ENCODE measurements at places on chromosomes 6 and 20.

DNA sequence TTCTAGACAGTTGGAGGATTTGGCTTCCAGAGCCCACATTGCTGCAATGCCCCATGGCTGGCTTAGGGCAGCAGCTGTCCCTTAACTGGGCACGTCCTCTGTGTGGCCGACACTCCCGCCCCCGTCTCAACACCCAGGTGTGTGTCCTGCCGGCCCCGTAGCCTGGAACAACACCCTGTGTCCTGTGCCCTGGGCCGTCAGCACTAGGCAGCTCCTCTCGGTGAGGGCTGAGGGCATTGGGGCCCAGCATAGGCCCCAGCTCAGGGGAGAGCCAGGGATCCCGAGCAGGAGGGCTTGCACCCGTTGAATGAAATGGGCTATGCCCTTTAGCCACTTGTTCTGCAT, 121.0 kb downstream of the CDH4 start:
- no peak for DNase-seq

- no peak for DNase-seq
These were observed 67.8 kb upstream of the ADGRF4 start for GRCh38 chr6:47630587-47630986.

DNA sequence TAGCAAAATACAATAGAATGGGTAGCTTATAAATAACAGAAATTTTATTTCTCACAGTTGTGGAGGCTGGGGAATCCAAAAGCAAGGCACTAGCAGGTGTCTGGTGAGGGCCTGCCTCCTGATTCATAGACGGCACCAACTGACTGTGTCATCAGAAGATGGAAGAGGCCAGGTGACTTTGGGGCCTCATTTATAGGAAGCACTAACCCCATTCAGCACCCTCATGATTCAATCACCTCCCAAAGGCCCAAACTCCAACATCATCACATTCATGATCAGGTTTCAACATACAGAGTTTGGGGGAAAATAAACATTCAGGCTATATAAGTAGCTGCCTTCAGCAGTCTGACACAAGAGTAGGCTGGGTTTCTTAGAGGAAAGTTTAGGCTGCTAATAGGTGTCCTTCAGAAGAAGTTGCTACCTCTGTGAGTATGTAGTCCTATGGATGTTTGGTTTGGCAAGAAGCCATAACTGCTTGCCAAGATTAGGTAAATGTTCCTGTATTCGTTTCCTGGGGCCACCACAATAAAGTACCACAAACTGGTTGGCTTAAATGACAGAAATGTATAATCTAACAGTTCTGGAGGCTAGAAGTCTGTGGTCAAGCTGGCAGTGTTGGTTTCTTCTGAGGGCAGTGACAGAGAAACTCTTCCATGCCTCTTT, 48.8 kb downstream of the NT5E start:
- DNase-seq = no peak

- peak; percentile 46 for DNase-seq
These were observed 590 bp downstream of the SLCO4A1 start for GRCh38 chr20:62642666-62643520.

DNA sequence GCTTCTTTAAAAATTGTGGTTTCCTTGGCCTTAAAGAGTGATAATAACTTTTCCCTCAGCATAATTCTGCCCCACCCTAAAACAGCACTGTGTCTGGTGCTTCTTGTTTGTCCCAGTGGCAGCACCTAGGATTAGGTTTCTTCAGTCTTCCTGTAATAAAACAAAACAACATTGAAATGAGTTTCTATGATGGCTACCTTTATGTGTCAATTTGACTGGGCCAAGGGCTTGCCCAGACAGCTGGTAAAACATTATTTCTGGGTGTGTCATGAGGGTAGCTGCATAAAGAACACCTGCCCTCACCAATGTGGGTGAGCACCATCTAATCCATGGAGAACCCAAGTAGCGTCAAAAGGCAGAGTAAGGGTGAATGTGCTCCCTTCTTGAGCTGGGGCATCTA, 117.8 kb downstream of the QRSL1 start:
- DNase-seq = no peak

GRCh38 chr6:80145921-80146320, 39.5 kb downstream of the BCKDHB start:
- no peak for DNase-seq

- DNase-seq = no peak
These were observed 3.0 kb upstream of the TMEM14C start for GRCh38 chr6:10719964-10720264.

GRCh38 chr6:109139109-109139508, 43.8 kb downstream of the CEP57L1 start:
- DNase-seq = no peak

DNA sequence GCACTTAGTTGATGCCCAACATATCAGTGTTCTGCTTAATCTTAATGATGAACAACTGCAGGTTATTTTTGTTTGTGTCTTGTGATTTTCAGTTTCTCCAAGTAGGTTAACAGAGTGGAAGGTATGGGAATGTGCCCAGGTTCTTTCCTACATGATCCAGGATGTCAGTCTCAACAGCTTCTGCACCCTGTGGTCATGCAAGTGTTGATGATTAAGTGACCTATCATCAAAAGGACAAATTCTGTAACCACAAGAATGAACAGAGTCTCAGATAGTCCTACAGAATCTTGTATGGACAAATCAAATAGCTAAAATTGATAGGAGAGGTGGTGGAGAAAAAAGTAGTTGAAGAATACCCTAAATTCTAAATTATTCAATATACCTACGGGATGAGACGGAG, 26.1 kb downstream of the MAN1A1 start:
- no peak for DNase-seq

- DNase-seq = no peak
These were observed 101.8 kb downstream of the KLHL32 start for GRCh38 chr6:97026298-97026697.

- DNase-seq = no peak
These were observed 34.8 kb upstream of the KIF25 start for GRCh38 chr6:167962711-167963110.

GRCh38 chr6:106119546-106119945, 33.4 kb downstream of the PRDM1 start:
- DNase-seq = no peak

- no peak for DNase-seq
These were observed 634.4 kb upstream of the MMS22L start for GRCh38 chr6:97917369-97917768.

- no peak for DNase-seq
These were observed 49.6 kb upstream of the TXNDC5 start for GRCh38 chr6:7960141-7960540.

DNA sequence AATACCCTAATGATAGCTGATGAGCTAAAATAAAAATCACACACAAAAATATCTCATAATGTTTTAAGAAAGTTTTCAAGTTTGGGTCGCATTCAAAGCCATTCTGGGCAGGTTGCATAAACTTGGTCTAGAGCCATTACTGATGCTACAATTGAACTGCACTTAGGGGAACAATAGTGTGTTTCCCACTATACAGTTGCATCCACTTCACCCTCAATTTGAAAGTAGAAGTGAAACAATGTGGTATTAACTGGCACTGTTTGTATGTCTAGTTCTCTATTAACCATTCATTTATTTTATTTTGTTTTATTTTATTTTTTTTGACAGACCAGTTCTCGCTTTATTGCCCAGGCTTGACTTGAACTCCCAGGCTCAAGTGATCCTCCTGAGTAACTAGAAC, 23.0 kb upstream of the STK38 start:
- no peak for DNase-seq

DNA sequence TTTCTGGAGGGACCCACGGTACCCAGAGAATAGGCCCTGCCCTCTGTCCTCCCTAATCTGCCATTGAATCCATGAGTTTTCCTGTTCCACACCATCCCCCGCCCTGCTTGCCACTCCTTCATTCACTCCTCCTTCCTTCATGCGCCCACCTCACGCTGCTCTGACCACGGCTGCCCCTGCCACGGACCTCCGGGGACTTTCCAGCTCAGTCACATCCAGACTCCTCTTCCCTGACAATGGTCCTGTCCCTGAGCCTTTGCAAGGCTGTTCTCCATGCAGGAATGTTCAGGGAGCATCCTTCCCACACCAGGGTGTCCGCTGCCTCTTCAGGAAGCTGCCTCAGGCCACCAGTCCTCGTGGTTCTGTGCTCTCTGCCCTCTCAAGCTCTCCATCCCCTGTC, 25.9 kb downstream of the GLP1R start:
- no peak for DNase-seq

DNA sequence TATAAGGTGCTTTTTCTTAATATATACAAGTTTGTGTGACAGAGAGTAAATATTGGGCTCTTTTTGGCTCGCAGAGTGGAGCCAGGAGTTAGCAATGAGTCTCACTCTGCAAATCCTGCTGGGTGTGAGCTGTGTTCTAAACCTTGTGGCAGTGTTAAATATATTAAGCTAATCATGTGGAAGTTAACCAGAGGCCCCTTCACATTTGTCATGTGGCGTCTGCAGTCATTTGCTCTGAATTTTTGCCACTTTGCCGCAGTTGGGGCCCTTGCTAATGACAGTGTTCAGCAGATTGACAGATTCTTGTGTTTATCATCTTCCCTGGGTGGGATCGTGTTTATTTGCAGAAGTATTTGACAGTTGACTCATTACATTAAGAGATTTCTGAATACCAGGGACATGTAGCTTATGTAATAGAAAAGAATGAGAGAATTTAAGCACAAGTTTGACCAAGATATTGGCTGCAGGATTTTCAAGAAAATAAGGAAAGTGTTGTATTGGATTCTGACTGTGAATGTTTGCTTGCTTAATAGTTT, 37.9 kb downstream of the SPATA2 start:
- DNase-seq = no peak

- no peak for DNase-seq
These were observed 1.4 kb downstream of the LRFN2 start for GRCh38 chr6:40585651-40586269.

GRCh38 chr6:166395778-166396177, 13.0 kb upstream of the MPC1 start:
- no peak for DNase-seq

DNA sequence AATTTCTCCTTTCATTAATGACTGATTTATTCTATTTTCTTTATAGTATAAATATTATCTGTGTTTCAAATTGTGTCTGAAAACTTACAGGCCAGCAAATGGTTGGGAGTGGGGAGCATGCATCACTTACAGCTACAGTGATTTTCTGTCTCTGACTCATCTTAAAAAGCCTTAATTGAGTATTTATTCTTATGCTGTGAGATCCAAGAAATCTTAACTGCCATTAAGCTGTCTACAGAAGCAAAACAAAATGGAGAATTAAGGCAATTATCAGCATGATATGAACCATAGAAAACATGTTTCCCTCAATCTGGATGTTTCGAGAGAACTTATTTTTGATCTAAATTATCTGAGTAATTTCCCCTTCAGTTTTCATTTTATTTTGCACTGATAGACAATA, 831.2 kb downstream of the KIF16B start:
- no peak for DNase-seq

DNA sequence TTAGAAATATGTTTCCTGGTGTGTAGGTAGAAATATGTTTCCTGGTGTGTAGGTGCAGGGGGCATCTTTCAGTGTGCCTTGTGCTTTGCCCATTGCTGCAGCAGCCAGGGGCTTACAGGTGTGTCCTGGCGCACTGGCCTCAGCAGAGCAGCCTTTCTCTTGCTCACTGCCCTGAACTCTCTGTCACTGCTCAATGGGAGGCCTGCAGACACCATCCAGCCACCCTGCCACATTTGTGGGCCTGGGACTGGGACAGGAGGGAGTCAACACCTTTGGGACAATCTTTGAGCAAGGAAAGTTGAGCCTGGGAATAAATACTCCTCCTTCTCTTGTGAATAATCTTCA, 62.4 kb upstream of the RBM24 start:
- DNase-seq = no peak

GRCh38 chr20:52047811-52048764, 143.5 kb downstream of the ZFP64 start:
- DNase-seq = no peak

DNA sequence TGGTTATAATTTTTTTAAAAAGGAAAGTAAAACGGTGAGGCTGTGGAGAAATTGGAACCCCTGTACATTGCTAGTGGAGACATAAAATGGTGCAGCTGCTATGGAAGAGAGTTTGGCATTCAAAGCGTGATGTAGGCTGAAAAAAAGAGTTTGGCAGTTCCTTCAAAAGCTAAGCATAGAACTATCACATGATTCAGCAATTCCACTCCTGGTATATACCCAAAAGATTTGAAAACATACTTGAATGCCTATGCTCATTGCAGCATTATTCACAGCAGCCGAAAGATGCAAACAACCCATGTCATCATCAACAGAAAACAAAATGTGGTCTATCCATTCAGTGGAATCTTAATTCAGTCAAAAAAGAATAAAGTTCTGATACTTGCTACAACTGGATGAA, 4.5 kb upstream of the SGK2 start:
- no peak for DNase-seq

DNA sequence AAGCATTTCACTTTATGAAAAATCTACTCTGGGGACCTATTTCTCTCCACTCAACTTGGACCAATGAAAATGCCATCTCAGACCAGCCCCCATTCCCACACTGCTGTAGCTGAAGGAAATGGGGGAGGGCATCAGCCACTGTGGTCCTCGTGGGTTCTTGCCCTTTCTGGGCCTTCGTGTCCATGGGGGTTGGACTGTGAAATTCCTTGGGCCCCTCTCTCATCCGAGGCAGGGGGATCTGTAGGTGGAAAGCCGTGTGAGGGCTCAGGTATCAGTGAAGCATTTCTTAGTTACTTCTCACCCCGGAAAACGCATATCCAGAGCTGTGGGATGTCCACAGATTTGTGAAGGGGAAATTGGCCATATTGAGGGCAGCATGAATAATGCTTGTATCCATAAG, 147.9 kb downstream of the CDC5L start:
- no peak for DNase-seq

- no peak for DNase-seq
These were observed 98.2 kb downstream of the QRSL1 start for GRCh38 chr6:106727480-106728149.

DNA sequence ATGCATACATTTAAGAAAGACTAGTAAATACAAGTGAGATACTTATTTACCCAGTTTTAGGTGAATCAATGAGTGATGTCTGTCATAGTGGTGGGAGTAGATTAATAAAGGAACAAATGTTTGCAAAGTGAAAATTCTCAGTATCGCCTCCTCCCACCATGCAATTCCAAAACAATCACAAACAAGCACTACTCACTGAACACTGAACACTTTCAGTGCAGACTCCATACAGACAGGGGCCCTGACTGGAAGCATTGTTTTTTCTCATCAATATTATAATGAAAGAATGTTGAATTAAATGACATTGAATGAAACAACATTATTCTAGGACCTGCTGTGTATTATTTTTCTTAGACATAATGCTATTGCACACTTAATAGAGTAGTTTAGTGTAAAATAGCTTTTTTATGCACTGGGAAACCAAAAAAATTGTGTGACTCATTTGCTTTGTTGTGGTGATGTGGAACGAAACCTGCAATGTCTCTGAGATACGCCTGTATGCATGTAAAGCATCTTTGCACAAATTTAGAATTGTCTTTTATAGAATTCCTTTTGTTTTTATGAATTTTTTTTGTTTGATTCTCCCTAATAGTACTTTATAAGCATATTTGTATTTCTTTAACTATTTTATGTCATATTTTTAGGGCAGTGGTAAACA, 317.5 kb downstream of the UTRN start:
- peak; percentile 23 for DNase-seq
